ENCODE measurements at places on chromosomes 1 and 21.

DNA sequence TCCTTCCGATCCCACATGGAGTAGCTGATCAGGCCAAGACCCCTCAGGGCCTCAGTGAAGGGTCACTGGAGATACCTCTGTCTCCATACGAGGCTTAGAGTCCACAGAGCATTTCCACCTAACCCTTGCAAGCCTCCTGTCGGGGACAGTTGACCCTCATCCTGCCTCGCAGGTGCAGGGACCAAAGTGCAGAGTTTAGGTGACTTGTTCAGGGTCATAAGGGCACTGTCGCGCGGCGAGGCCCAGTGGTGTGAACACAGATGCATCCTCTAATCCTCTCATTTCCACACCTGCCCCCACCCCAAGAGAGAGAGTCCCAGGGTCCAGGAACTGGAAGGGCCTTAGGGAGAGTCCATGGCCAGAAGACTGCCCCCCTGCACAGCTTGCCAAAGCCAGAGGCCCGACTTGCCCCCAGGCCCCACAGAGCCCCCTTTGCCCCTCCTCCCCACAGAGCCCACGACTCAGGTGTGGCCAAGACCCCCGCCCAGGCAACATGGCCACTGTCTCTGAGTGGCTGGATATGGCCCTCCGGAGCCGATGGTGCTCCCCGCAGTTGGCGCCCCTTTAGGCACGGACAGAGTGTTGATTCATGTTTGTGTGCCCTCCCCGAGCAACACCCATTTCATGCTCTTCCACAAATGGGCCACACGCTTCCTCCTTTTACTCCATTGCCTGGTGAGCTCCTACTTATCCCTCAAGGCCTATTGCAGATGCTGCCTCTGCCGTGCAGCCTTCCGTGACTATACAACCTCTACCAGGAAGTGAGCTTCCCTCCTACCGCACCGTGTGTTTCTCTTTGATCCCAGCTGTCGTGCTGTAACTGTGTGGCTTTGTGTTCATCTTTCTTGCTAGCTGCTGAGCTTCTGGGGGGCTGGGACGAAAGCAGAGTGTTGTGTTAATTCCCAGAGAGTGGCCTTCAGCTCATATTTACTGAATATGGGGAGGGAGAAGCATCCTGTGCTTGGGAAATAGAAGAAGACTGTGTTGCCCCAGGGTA, 1.7 kb downstream of the TRPM2 start:
- no peak for DNase-seq

GRCh38 chr1:209748620-209749019, 7.2 kb upstream of the TRAF3IP3 start:
- DNase-seq = no peak

DNA sequence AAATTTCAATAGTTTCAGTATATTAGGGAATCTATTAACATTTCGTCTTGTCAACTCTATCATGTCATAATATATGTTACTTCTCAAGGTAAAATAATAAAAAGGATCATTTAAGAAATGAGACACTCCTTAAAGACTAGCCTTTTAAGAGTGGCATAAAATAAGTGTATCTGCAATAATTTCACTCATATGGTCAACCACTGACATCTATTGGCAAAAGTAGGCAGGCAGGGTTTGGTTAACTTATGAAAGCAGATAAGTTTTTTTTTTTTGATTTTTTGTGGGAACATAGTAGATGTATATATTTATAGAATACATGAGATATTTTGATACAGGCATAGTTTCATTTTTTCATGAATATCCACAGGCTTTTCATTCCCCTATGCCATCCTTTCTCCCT, 5.5 kb upstream of the RGS21 start:
- DNase-seq = no peak

DNA sequence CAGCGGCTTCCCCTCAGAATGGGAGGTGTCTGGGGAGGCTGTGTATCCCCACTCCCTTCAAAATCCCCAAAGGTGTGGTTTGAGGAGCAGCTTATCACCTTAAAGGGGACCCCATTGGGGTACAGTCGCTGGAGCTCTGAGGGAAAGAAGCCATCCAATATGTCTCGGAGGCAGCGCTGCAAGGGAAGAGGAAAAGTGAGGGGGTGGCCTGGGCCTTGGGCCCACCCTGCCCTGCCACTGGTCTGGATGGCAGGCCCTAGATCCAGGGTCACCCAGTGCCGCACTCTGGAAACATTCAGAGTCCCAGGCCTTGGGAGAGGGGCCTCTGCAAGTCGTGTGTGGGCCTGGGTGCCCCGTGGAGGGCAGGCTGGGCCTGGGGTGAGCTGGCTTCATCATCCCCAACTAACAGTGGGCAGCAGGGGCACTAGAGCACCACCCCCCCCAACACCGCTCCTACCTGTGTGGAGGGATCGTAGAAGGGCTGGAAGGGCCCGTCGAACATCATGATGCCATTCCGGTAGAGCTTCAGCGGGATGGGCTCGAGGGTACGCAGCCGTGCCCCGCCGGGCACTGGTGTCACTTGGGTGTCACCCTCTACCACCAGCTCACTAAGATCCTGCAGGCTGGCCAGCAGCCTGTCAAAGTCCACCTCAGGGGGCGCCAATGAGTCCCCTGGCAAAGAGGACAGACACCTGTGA, 5.6 kb downstream of the SH3BGRL3 start:
- no peak for DNase-seq

DNA sequence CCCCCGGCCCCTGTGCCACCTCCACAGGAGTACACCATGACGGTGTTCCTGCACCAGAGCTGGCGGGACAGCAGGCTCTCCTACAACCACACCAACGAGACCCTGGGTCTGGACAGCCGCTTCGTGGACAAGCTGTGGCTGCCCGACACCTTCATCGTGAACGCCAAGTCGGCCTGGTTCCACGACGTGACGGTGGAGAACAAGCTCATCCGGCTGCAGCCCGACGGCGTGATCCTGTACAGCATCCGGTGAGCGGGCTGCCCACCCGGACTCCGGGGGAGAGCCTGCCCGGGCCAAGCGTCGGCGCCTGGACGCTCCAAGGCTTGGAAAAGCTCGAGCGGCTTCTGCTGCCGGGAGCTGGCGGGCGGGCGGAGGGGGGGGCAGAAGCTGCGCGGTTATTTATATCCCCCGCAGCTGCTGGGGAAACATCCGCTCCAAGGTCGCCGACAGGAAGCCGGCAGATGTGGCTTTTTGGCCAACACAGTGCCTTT, 6.4 kb downstream of the GABRD start:
- no peak for DNase-seq

DNA sequence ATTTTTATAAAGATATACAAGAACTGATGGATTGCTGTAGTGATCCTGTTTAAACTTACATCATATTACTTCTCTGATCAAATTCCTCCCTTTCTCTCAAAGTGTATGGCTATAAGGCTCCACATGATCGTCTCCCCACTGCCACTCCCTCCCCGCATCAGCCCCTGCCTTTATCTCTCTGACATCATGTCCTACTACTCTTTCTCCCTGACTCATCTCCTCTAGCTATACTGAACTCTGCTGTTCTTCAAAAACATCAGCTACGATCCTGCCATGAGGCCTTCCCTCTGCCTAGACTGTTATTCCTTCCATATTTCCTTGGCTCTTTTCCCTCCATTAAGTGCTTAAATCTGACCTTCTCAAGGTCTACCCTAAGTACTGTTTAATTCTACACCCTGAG, 22.8 kb downstream of the HFM1 start:
- DNase-seq = no peak
